ENCODE measurements at places on chromosomes 6 and 20.

GRCh38 chr6:89986650-89987074 is 92.4 kb downstream of the GJA10 start:
- no peak for DNase-seq

DNA sequence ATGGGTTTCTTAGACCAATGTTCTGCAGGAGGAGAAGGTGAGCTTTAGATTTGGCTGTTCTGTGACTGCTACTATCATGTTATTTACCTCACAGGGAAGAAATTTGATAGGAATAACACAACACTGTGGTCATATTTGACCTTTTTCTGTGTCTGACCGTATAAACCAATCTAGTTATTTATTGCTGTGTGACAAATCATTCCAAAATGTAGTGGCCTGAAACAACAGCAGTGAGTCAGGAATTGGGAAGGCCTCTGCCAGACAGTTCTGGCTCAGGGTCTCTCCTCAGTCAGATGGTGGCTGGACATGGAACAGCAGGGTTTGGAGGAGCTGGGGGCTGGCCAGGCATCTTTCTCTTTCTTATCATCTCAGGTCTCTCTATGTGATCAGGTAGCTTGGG is 33.0 kb downstream of the RIPOR2 start:
- no peak for DNase-seq

- no peak for DNase-seq
Measured at GRCh38 chr6:40185486-40185885, 251.2 kb upstream of the MOCS1 start.

DNA sequence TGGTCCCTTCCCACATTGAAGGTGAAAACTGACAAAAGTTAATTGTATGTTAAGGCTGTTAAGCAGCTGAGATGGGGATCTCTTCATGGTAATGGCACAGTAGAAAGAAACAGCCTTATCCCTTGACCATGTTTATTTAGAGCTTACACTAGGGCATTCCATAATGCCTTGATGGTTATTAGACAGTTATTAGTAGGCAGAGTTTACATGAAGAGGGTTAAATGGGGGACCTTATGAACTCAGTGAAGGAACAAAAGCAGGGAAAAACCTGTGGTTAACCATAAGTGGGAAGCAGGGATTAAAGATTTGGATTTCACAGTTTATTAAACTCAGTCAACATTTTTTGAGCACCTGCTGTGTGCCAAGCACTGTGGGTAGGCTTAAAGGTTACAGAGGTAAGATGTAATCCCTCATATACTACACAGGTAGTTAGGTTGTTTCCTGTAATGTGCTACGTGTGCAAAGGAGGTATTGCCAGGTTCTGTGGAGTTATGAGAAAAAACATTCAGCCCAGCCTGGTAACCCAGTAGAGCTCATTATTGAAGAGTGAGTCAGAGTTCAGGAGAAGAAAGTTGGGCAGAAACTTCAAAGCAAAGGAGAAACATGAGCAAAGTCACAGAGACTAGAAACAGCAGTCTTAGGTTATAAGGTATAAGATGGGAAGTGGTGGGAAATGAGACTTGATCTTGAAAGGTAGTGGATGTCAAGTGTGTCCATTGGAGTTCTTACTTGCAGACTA is 32.3 kb upstream of the GNRH2 start:
- DNase-seq: no peak

DNA sequence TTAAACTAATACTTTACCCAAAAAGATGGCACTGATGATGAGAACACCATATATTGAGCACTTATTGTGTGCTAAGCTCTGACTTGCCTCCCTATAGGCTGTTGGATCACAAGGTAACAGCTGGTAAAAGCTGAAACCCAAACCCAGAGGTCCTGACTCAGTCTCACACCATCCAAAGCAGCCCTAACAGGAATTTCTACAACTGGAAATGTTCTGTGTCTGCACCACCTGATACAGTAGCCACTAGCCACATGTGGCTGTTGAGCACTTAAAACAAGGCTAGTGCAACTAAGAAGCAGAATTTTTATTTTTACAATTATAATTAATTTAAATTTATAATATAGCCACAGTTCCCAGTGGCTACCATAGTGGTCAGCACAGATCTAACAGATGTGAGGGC is 15.6 kb upstream of the MATN4 start:
- no peak for DNase-seq

DNA sequence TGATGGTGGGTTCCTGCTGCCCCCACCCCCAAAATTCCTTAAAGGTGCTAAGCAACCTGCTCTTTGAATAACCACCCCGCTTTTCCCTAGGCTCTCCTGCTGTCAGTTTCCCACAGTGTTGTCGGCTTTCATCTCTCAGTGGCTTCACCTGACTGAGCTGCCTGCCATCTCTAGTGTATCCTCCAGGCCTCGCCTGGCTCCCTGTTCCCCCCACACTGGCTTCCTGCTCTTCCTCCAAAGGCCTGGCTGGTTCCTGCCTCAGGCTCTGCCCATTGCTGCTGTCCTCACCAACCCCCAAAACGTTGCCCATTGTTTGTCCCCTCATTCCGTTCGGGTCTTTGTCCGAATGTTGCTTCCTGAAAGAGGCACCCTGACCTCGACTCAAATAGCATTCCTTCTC is 93.8 kb upstream of the POPDC3 start:
- DNase-seq: no peak

GRCh38 chr6:47302043-47302442 is 7.7 kb downstream of the TNFRSF21 start:
- DNase-seq: no peak

DNA sequence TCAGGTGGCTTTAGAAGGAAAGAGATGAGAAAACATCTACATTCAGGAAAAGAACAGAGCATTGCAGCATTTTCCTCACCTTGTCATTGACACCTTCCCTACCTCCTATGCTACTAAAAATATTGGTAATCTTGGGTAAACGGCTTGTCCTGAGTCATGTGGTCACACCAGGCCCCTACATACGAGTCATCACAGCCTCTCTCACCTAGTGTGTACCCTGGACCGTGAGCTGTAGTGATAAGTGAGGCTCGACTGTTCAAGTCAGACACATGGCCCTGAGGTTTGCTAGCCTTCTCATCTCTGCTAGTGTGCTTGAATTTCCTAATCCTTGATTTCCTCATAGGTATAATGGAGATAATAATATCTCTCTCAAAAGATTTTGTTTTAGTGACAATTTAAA is 29.6 kb upstream of the TMEM244 start:
- DNase-seq: no peak

GRCh38 chr6:10271982-10272381 is 142.9 kb downstream of the TFAP2A start:
- DNase-seq: no peak

DNA sequence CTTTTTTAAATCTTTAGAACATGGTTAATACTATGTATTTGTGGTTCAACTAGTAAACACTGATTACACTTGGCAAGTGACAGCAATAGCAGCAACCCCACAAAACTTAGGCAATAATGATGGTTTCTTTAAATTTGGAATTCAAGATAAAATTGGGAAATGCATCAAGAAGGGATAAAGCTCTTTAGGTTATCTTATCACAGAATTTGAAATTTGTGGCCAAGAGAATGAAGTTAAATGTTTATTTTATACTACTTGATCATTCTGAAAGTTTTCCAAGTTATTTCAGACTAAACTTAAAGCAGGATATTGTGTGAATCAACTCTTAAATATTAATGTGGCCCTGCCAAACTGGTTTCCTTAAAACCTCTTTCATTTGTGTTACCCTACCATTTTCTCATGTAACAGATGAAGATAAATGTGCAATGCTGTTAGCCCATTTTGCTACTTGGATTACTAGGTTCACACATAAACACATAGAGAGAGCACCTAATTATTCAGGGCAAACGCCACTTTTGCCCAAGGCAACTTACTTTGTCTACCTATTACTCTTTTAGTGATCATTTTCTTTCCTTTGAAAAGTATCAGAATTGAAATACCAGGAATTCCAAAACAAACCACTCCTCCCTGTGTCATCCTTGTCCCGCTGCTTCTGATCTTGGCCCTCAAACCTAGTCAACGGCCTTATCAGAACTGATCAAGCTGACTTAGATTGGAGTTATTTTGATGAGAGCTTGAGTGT is 186.7 kb upstream of the TENT5A start:
- DNase-seq: no peak

GRCh38 chr6:156873654-156874380 is 96.6 kb downstream of the ARID1B start:
- DNase-seq: no peak

GRCh38 chr6:67165606-67166005 is 1458.6 kb upstream of the EYS start:
- no peak for DNase-seq

- DNase-seq: no peak
Measured at GRCh38 chr6:2881423-2881822, 21.7 kb downstream of the SERPINB9 start.

GRCh38 chr20:25206063-25206403 is 10.5 kb downstream of the ENTPD6 start:
- DNase-seq: no peak

- DNase-seq: no peak
Measured at GRCh38 chr6:11223286-11223864, 9.1 kb downstream of the NEDD9 start.

GRCh38 chr20:41342474-41343464 is 2.1 kb downstream of the LPIN3 start:
- no peak for DNase-seq

DNA sequence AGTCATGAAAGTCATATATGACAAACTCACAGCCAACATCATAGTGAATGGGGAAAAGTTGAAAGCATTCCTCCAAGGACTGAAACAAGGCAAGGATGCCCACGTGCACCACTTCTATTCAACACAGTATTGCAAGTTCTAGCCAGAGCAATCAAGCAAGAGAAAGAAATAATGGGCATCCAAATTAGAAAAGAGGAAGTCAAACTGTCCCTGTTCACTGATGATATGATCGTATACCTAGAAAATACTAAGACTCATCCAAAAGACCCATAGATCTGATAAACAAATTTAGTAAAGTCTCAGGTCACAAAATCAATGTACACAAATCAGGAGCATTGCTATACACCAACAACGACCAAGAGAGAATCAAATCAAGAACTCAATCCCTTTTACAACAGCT is 41.2 kb downstream of the RPP21 start:
- DNase-seq: no peak

DNA sequence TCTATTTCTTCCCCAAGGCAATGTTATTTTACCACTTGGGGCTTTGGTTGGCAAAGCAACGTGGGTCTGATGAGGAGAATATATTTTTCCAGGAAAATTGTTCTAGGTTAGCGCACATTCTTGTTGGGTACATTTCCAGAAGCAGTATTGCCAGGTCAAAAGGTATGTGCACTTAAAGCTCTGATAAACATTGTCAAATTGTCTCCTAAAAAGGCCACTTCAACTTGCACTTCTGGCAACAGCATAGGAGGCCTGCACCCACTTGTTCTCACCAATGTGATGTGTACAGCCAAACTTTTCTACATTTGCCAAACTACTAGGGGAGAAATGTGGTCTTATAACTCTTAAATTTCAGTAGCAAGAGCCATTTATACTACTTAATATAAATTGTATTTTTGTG is 197.5 kb upstream of the COL21A1 start:
- no peak for DNase-seq
